Germinal center (tissue), 1 donor: ENCODE measurements at places on chromosomes 6 and 20.

- DNase-seq: no peak
Observed at GRCh38 chr6:33117811-33118277, 42.1 kb downstream of the HLA-DPB1 start.

- DNase-seq: no peak
Observed at GRCh38 chr6:109221543-109222195, 126.4 kb downstream of the CEP57L1 start.

GRCh38 chr20:47318586-47319516 is 37.6 kb downstream of the ZMYND8 start:
- DNase-seq: no peak

- no peak for DNase-seq
Observed at GRCh38 chr20:38067717-38068365, 34.3 kb downstream of the RPRD1B start.

- no peak for DNase-seq
Observed at GRCh38 chr20:1336699-1337367, 7.9 kb upstream of the SDCBP2 start.

GRCh38 chr6:83735461-83735860 is 26.6 kb upstream of the SNAP91 start:
- no peak for DNase-seq
